LoVo (cell line): ENCODE measurements at places on chromosomes 1 and 21.

GRCh38 chr1:189637041-189637440 lies 840.6 kb downstream of the BRINP3 start:
- no peak for DNase-seq

GRCh38 chr1:112862753-112863426 lies 93.1 kb downstream of the SLC16A1 start:
- DNase-seq, result no peak

DNA sequence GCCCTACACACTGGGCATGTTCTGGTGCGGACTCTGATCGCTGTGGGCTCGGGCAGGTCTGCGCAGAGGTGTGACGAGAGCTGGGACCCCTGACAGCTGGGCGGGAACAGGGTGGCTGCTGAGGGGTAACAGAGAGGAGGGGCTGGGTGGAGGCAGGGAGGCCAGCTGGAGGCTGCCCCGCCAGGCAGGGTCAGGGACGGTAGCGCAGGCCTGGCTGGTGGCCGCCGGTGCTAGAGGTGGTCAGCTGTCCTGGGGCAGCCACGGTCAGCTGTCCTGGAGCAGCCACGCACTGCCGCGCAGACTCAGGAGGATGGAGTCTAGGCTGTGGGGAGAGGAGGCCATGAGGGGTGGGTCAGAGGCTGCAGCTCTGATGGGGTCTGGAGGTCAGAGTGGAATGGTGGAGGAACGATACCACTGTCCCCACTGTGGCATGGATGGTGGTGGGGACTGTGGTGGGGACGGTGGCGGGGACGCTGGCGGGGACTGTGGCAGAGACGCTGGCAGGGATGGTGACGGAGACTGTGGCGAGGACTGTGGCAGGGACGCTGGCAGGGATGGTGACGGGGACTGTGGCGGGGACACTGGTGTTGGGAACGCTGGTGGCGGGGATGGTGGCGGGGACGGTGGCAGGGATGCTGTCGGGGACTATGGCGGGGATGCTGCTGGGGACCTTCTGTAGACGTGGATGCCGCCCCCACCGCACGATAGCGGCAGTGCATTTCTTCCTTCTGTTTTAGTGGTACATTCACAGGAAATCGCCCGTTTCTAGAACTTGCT lies 21.3 kb upstream of the LRRC3 start:
- DNase-seq, result no peak

GRCh38 chr21:43337901-43338655 lies 88.9 kb downstream of the SIK1 start:
- DNase-seq, result no peak

DNA sequence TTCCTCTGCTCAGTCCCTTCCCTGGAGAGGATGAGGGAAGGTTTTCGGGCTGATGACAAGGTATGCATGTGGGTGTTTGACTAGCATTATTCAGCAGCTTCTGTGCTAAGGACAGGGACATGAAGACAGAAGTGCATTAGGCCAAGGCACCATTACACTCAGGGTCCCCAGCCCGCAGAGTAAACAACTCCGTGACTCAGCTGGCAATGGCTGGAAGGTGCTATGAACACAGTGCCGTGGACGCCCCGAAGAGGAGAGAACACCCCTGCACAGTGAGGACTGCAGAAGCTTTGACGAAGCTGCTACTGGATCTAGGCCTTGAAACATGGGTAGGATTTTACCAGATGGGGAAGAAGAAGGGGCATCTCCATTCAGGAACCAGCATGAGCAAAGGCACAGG lies 13.7 kb upstream of the EPS8L3 start:
- no peak for DNase-seq

DNA sequence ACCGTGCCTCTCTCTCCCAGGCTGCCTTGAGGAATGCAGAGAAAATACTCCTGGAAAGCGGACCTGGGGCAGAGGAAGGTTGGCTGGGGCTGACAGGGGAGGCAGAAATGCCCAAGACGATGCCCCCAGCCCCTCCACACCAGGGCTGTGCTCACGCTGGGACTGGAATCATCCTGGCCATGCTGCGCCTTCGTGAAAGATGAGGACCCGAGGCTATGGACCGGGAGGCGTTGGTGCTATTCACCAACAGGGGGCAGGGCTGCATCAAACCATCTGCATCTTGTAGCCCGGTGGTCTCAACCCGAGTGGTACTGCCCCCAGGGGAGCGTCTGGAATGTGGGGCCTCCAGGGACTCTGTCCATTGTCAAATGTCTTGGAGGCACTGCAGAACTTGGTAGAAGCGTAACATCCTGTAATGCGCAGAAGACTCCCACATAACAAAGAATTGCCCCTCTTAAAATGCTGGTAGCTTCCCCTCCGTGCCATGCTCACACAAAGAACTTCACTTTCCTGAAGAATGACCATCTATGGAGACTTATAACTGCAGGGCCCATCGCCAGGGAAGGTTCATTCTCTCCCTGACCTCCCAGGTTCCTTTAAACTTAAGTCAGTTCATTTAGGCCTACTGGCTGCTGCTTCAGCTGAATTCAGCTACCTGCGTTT lies 251.2 kb downstream of the RRAGC start:
- DNase-seq, result no peak

DNA sequence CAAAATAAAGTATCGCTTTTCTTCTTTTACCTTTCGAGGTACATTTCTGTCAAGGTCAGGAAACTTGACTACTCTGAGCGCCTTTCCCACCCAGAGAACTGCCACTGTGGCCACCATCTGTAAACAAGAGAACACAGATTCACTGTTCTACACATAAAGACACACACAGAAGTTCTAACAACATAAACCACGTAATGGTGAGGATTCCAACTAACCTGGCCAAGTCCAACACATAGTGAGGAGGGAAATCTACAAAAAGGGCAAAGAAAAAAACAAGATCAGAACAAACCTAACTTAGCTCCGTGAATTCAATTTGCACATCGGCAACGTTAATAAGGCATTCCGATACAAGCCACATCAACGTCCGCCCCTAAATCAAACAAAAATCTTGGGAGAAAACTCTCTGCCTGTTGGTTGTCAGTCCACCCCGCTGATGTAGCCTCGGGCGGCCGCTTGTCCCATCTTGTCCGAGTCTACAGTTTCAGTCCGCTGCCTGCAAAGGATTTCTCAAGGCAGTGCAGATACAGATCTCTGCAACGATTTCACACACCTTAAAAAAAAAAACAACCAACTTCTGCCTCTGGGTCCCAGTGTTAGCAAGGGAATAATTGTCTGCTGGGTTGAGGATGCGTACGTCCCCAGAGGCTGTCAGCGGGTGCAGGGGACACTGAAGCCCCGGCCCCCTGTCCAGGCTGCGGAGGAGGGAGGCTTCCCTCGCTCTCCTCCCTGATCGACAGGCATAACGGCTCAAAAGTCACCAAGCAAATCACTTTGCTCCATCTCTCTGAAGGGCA lies 1.0 kb downstream of the SLC35D1 start:
- DNase-seq, result peak; percentile 20

DNA sequence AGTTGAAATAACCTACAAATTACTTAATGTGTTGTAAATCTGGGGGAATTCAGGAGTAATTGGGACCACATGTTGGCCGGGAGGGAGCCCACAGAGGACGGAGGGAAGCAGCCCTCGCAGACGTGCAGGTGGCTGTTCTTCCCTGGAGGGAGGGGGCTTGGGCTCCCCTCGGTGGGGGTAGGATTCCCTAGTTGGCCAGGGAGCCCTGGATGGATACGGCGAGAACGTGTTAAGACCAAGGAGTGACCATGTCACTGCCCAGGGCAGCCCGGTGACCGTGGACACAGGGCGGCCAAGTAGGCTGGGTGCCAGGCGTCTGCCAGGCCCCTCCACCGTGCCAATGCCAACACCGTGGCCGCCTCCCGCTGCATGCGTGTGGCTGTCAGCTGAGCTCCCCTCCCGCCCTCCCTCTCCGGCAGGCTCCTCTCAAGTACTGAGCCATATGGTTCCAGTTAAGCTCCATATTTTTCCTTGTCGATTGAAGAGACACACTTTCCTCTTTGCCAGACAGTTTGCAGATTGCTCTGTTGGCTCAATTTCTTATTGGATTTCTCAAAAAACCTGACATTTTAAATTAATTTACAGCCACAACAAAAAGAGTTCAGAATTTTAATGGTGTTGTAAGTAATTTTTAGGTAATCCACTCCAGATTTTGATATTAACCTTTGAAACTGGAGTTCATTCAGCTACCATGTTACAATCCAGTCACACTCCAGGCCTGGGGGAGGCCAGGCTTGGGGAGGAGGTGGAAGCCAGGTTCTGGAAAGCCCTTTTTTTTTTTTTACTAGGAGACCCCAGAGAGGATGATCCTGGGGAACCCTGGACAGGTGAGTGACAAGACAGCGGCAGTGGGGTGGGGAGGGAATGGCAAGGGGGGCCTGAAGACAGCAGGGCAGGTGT lies 71.2 kb downstream of the CASZ1 start:
- DNase-seq, result no peak

GRCh38 chr1:31595836-31596736 lies 19.8 kb downstream of the TINAGL1 start:
- DNase-seq, result no peak

DNA sequence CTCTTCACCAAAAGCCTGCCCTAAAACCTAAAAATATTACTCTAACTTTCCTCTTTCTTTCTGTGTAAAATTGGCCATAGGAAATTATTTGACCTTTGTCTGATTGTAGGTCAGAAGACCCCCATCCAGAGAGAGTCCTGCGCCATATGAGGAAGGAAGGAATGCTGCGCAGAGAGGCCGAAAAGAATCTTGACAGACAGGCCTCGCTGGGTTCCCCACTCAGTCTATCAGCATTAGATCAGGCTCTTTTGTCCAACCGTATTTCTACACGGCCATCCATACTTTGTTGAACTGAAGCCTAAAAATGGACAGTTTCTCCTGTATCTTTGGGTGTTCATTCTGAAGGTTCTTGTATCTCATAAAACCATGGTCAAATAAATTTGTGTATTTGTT lies 4.3 kb upstream of the SLC30A2 start:
- DNase-seq, result no peak

DNA sequence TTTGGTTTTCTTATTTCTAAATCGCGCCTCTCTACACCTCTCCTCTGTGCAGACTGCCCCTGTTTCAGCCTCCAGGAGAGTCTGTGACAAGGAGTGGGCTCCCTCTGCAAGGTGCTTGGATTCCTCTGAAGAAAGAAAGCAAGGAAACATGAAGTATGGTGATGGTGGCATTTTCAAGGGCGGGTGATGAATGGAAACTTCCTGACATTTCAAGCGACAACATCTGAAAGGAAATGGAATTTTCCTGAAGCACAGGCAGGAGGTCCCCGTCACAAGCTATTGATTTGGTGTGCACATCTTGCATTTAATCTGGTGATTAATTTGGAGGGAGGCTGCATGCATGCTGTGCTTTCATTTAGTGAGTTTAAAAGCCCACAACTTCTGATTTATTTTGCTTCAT lies 164.6 kb upstream of the FGGY start:
- no peak for DNase-seq

GRCh38 chr1:115829023-115829674 lies 11.8 kb downstream of the NHLH2 start:
- no peak for DNase-seq

- no peak for DNase-seq
Measured at GRCh38 chr1:51819810-51820209, 58.7 kb downstream of the NRDC start.

- no peak for DNase-seq
Measured at GRCh38 chr1:89363196-89363595, 663 bp upstream of the GBP6 start.

DNA sequence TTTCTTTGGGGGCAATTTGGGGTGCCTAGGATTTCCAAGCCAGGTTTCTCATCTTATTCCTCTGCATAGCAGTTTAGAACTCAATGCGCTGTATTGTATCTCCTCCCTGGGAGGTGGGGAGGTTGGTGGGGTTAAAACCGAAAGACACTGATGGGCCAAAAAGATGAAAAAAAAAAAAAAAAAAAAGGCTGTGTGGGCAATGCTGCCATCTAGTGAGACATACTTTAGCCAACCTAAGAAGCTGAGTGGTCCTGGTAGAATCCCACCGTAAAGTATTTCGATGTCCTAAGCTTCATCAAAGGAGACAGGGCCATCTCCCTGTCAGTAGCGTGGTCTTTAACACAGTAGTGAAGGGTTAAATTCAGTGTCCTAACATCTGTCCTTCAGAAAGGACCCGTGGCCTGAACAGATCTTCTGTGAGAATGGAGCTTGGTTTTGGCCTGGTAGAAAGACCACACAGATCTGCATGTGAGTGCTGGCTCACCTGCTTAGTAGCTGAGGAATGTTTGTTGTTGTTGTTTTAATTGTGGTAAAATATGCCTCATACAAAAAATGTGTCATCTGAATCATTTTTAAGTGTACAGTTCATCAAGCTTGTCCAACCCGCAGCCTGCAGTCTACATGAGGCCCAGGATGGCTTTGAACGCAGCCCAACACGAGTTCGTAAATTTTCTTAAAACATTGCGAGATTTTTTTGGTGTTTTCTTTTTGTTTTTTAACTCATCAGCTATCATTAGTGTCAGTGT lies 226.2 kb downstream of the KIF26B start:
- no peak for DNase-seq

DNA sequence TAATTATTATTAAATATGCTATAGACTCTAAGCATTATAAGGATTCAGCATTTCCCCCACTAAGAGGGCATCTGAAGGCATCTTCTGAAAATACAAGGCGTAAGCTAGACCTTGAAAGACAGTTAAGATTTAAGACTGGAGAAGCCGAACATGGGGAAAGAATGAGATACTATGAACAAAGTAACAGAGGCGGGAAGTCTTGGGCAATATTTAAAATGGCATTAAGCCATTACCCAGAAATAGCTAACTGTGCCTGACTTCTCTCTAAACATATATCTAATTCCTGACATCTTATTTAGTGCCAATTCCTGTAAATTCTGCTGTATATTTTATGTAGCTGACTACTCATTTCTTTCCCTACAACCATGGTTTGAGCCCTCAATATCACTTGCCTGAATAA lies 20.9 kb downstream of the DPH5 start:
- DNase-seq, result no peak

DNA sequence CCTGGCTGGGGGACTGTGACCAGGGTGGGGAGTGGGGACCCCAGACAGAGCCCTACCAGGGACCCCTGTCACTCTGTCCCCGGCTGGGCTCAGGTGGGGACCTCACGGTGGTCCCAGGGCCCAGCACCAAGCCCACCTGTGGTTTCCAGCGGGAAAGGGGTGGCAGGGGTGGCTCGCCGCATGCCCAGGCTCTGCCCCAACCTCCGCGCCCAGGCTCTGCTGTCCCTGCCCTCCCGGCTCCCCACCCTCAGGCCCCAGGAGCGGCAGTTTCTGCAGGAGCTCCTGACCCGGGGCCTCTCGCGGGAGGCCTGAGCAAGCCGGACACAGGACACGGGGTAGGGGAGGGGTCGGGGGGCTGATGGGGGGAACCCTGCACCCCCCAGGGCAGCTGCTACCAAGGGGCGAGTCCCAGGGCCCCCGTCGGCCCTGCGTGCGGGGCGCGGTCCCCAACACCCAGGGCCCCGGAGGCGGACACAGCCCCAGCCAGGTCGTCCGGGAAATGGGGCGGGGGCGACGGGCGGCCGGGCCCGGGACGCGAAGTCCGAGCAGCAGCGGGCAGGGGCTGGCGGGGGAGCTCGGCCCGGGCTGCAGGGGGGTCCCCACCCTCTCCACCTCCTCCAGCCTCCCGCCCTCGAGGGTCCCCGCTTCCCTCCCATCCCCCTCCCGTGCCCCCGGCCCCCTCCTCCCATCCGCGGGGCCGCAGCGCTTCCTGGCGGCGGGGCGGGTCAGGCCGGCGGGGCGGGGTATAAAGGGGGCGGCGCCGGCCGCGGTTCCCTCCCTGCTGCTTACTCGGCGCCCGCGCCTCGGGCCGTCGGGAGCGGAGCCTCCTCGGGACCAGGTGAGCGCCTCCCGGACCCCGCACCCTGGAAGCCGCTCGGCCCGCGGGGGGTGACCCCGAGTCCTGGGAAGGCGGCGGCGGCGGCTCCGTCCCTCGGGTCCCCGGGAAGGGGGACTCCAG lies at the start of gene COL6A2:
TSS of gene COL6A2 (plus strand) at position 777 of the 958 bp plus-strand sequence.
- DNase-seq, result no peak
